ENCODE measurements at places on chromosomes 11 and 22.
A peak's percentile ranks its signal among the peaks of the same experiment; 100 is the strongest.

GRCh38 chr11:110463153-110463552 is 33.4 kb downstream of the FDX1 start:
- peak; percentile 69 for DNase-seq

DNA sequence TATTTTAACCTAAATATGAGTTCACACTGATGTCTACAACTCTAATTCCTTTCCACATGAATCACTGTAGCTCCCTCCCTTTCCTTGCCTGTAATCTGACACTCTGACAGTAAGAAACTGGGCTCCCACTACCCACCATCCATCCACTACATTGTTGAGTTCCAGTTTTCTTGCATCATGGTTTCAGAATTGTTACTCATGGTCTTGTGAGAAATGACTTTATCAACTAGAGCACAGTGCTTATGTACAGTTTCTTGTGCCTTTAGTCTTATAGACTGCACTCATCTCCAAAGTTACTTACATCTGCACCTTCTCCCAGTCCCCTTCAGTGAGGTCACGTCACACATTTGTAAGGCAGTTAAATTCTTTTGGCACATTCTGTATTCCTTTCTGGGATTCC is 78.6 kb downstream of the RTL6 start:
- no peak for DNase-seq

DNA sequence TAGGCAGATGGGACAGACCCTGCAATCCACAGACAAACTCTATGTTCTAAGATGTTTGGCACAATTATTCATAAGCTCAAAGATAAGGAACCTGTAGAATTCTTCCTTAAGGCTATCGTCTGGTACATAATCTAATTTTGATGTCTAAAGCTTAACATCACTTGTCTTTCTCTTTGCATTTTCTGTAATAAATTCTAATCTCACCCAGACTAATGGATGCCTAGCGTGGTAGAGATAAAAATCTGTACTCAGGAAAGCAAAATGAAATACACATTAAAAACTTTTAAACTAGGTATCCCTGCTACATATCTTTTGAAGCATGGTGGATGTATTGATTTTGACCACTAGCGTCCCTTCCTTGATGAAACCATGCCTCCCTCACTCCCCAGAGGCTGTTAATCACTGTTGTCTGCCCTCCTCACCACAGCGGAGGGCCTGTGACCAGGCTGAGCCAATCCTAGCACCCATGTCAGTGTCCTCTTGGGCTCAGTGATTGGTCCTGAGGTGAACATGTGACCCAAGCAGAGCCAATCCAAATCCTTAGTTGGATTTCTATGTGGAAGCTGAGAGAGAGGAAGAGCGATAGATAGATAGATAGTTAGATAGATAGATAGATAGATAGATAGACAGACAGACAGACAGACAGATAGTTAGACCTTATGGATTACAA is 82.2 kb upstream of the GRK3 start:
- DNase-seq: no peak

GRCh38 chr11:45897556-45897955 is 9.5 kb downstream of the FREY1 start:
- DNase-seq: no peak

- peak; percentile 71 for DNase-seq
Observed at GRCh38 chr11:128548649-128549255, 38.6 kb downstream of the ETS1 start.

- DNase-seq: no peak
Observed at GRCh38 chr22:35299217-35299672, 449 bp upstream of the TOM1 start.

GRCh38 chr22:47406180-47406834 is 643.9 kb downstream of the TBC1D22A start:
- DNase-seq: no peak

DNA sequence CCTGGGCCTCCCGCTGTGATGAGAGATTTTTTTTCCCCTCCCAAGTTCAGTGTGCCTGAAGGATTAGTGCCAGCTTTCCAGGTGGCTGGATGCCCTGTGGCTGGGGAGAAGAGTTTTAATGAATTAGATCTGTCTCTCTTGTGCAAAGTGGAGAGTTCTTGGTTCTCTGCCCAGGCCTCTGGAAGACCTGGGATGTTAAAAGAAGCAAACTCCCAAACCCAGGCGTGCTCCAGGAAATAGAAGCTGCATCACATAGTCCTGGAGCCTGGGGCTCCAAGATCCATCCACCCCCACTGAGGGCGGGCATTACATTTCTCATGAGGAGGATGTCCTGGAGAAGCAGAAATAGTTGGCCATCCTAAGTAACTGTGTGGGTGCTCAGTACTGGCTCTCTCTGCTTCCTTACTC is 30.6 kb downstream of the SDHAF2 start:
- DNase-seq: no peak

GRCh38 chr11:1139441-1140083 is 18.2 kb upstream of the MUC5AC start:
- no peak for DNase-seq

DNA sequence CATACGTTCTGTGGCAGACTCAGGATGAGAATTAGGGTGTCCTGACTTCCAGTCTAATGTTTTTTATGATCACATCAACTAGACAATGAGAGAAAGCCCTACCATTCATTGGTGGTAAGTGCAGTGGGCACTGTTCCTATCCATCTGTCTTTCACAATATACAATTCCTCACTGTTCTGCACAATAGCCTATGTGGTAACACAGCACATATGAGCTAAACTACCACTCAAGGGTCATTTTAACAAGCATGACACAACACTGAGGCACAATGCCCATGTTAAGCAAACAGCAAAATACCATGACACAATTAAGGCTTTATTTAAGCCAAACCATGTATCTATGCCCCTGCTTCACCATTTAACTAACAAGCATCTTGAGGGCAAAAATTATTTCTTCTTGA is 52.3 kb downstream of the SIK3 start:
- no peak for DNase-seq

DNA sequence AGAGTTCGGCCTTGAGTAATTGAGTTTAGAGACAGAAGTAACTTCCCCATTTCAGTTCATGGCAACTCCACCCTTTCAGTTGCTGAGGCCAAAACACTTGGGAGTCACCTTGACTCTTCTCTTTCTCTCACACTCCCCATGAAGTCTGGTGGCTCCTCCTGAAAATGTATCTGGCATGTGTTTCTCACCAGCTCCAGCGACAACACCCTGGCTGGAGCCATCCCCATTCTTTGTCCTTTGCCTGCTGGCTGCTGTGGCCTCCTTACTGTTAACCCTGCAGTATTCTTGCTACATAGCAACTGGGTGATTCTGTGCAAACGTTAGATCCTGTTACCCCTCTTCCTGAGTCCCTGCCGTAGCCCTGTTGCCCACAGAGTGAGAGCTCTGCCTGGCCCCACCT is 23.8 kb downstream of the SLC6A5 start:
- no peak for DNase-seq

- no peak for DNase-seq
Observed at GRCh38 chr11:119847853-119848252, 118.9 kb upstream of the NECTIN1 start.

DNA sequence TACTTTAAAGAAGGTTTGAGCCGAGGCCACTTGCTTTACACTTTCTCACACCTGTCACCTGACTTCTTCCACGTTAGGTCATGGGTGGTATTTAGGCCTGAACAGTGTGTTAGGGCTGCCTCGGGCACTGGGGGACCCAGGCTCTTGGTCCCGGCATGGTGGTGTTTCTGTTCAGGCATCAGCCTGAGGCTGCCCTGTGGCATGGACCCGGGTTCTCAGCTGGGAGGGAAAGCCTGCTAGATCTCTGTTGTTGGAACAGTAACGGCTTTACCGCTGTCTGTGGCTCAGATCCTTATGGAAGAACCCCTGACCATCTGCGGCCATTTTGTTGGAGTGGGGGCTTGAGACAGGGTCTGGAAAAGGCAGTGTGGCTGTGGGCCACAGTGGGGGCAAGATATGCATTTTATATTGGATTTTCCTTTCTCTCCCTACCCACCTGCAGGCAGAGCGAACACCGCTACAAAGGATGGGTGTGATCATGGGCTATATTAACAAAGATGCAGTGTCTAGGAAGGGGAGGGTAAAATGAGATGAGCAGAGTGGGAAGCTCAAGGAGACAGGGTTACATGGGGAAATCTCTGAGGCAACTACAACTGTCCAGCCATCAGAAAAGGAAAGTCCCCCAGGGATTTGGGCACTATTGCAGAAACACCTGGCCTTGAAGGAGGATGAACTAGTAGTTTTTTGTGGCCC is 1.6 kb upstream of the KCNJ11 start:
- no peak for DNase-seq

- DNase-seq: no peak
Observed at GRCh38 chr11:122163053-122163819, 47.2 kb upstream of the BLID start.
